GM20000 (cell line): ENCODE measurements at places on chromosomes 12 and 14.

GRCh38 chr14:50775357-50775756, 55.6 kb downstream of the NIN start:
- DNase-seq: no peak

DNA sequence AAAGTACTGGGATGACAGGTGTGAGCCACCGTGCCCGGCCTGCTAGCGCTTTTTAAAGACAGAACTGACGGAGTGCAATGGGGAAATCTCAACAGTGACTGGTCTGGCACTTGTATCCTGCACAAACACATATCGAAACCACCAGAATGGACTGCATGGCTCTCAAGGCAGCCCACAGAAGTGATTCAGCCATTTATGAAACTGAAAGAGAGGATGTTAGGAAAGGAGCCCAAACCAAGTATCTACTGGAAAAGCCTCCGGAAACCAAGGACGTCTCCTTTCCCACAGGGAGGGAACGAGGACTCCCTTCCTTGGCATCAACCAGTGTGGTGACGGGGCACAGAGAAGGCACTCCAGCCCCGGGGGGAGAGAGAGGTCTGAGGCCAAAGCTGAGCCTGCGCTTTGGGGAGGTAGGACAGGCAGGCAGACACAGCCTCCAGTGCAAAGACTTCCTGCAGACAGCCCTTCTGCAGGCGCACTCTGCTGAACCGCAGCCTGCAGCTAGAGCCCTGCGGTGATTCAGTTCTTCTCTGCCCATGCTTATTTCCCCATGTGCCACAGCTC, 16.5 kb downstream of the SLC15A4 start:
- DNase-seq: no peak

- DNase-seq: peak; percentile 63
These were observed at the start of gene BEGAIN for GRCh38 chr14:100587086-100587762. BEGAIN (minus strand) TSS chr14:100587417; CDS start chr14:100587290, 127 bp downstream.

GRCh38 chr14:106507354-106507753, 981.0 kb downstream of the TMEM121 start:
- no peak for DNase-seq

DNA sequence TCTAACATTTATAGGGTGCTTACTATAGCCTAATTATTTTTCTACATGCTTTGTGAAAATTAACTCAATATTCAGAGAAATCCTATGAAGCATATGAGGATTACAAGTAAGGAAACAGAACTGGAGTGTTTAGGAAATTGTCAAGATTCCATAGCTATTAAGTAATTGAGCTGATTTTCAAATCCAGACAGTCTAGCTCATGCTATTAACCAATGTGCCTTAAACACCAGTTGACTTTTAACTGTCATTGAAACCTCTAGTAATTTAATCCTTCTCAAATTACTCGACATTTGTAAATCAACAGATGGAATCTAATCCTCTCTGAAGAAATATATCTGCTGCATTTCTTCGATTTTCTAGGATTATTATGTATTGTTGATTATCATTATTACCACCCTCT, 488.9 kb downstream of the MDGA2 start:
- DNase-seq: no peak

GRCh38 chr12:19894803-19895202, 455.5 kb downstream of the AEBP2 start:
- DNase-seq: peak; percentile 51

- DNase-seq: peak; percentile 17
These were observed 352.0 kb downstream of the BCAT1 start for GRCh38 chr12:24596768-24597388.
